Right renal pelvis (tissue), 4 donors: ENCODE measurements at places on chromosomes 12 and 14. TPM values are rescaled to one million over a fixed set of nuclear protein-coding genes. Genes with fewer than 3 reads are reported as not detected.
A peak's percentile ranks its signal among the peaks of the same experiment; 100 is the strongest.

DNA sequence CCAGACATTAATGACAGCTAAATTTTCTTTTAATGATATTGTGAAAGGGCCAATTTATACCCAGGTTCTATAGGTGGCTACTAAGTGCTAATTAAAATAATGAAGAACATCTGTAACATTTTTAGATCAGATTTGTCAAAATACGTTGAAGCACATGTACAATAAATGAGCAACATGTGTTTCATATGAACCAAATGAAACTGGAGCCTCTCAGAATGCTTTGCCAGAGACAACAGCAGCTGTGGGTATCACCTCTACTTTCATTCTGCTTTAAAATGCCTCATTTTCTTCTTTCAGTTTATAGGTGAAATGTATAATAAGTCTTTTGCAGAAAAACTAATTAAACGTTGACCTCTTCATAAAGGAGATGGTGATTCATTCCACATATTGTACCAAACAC, 26.1 kb upstream of the MYF6 start:
- DNase-seq: no peak

- peak; percentile 35 for DNase-seq
Observed at GRCh38 chr14:94342334-94342934, 19.3 kb upstream of the SERPINA6 start.

DNA sequence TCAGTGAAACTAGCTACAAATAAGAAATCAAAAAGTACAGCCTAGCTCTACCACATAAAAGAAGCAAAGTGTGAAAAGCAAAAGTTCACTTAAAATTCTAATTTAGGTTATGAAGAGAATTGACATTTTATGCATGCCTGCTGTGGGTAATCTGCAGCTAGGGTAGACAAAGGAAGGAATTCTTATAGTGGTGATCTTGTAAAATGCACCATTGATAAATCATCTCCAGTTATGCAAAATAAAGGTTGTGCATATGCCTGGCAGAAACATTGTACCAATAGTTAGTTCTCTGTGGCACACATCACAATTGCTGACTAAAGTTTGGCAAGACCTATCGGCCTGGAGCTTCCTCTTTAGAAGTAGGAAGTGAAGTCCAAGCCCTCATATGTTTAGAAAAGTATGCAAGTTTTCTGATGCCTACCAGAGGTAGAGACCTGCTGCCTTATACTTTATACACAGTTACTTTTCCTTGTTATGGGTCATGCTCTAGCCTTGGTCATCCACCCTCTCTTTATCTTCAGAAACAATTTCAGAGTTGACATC, 78.3 kb downstream of the TSHR start:
- no peak for DNase-seq

DNA sequence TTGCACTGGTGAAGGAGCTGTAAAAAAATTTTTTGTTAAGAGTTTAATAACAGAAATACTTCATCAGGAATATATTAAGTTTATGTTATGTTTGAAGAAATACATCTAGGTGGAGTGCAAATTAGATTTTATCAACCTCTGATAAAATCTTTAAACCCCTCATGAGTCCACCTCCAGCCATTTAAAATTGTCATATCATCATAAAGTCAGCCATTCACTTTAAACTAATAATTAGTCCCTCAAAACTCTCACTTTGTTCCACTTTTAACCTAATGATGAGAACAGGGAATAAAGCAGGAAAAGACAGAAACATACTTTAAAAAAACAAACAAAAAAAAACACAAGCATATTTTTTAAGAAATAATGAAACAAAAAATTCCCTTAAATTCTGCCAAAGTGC, 25.1 kb downstream of the ZFC3H1 start:
- no peak for DNase-seq

- DNase-seq: no peak
Observed at GRCh38 chr12:113870890-113871289, 95.2 kb downstream of the RBM19 start.

DNA sequence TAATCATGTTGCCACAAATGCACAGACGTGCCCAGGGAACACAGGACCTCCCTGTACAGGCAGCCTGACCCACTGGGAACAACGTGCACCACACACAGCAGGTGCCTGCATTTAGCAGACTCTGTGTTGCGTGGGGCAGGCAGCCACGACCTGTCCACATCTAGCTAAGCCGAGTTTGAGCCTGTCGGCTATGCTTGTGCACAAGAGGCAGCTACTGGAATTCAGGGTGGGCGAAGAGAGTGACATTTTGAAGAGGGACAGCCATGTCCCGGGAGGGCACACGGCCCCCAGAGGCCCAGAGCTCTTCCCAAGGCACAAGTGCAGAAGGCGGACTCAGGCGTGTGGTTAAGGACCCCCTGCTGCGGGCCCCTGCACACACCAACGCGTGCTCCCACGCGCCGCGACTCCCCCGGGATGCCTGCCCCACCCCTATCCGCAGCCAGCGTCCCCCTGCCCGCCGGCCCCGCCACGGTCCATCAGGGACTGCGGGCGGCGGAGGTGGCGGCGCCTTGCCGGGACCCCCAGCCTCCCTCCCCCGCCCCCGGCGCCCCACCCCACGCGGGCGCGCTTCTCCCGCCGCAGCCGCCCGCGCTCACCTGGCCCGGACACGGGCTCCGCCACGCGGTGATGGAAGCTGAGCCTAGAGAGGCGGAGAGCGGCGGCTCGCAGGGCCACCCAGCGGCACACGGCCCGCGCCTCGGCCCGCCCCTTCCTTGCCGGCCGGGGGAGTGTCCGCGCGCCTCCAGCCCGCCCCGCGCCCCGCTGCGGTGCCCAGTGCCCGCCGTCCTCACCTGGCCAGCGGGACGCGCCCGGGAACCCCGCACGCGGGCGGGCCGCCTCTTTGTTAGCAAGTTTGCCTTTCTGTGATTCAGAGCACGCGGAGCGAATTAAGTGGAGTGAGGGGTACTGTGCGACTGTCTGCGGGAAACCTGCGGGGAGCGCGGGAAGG, 125.3 kb upstream of the PRMT8 start:
- no peak for DNase-seq

ASIC1 gene
- polyA plus RNA-seq: 4.6 TPM

STAC3 gene
- polyA plus RNA-seq: 4.5 TPM
